Stimulated activated naive CD8-positive, alpha-beta T cell treated with anti-CD3 and anti-CD28 coated beads, Interleukin-15, amount 100 ng/mL, for 72 hours (primary cell): ENCODE measurements at places on chromosomes 2 and 18.

GRCh38 chr2:198654646-198655045 lies 803.1 kb downstream of the SATB2 start:
- no peak for DNase-seq

- DNase-seq = peak; percentile 57
Measured at GRCh38 chr2:185738679-185739472, at the start of gene FSIP2. Gene FSIP2 (plus strand): TSS chr2:185738804. CDS start chr2:185738895, 91 bp downstream.

DNA sequence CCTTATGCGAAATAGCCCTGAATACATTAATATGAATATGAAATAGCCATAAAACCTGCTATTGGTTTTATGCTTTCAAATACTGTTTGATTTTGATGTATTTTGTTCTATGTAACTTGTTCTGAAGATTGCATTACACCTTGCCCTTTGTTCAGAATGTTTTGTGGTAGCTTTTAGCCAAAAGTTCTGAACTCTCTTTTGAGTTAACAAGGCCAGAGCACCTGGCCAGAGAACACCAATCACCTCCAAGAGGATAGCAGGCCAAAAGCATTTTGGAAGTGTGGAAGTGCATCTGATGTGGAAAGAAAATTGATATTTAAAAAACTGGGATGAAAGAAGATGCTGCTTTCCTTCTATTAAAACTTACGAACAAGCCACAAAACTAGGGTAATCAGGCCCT lies 86.6 kb upstream of the PGAP1 start:
- DNase-seq = no peak

- no peak for DNase-seq
Measured at GRCh38 chr2:17626986-17627385, 86.5 kb downstream of the VSNL1 start.

GRCh38 chr18:74524097-74524496 lies 10.2 kb upstream of the CNDP1 start:
- DNase-seq = no peak

GRCh38 chr2:58019229-58019628 lies 27.4 kb upstream of the VRK2 start:
- no peak for DNase-seq

GRCh38 chr2:231602859-231603467 lies 10.3 kb downstream of the TEX44 start:
- no peak for DNase-seq
